Glomerular endothelial cell (primary cell): ENCODE measurements at places on chromosomes 11 and 22. TPM values are rescaled to one million over a fixed set of nuclear protein-coding genes. Genes with fewer than 3 reads are reported as not detected.

The HEPHL1 gene
- not detected in 2 replicates for total RNA-seq

GRCh38 chr11:49302360-49302759 is 94.0 kb upstream of the FOLH1 start:
- no peak for DNase-seq

- DNase-seq = no peak
These were observed 50.8 kb downstream of the SLC22A12 start for GRCh38 chr11:64641596-64642417.

DNA sequence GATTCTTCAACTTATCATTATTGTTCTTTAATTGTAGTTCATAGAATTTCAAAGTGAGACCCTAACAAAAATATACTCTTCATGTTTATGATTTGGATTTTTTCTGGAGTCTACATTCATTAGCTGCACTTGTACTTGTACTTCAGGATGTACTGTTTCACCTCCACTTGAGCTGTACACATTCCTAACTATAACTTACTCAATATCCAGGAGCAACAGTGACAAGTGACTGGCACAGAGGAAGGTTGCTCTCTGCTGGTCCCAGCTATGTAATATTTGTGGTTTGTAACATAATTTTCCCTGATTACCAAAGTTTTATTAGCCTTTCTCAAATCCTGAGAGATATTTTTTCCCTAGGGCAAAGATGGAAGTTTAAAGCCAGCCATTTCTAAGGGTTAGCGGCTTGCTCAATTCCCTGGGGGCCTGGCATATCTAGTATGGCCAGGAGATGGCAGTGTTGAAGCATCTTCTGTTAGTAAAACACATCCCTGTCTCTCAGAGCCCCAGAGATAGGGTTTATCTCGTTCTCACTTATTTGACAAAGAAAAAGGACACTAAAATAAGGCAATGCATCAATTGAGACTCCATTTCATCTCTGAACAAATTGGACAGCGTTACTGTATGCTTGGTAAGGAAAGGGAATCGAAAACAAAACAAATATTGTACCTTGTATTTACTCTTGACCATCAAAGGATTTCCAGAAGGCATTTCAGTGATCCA is 14.2 kb downstream of the OR52A5 start:
- peak; percentile 33 for DNase-seq

The APOA4 gene
- not detected in 2 replicates for total RNA-seq

The ZNF74 gene
- total RNA-seq = 9.6 and 13.8 TPM in 2 replicates

DNA sequence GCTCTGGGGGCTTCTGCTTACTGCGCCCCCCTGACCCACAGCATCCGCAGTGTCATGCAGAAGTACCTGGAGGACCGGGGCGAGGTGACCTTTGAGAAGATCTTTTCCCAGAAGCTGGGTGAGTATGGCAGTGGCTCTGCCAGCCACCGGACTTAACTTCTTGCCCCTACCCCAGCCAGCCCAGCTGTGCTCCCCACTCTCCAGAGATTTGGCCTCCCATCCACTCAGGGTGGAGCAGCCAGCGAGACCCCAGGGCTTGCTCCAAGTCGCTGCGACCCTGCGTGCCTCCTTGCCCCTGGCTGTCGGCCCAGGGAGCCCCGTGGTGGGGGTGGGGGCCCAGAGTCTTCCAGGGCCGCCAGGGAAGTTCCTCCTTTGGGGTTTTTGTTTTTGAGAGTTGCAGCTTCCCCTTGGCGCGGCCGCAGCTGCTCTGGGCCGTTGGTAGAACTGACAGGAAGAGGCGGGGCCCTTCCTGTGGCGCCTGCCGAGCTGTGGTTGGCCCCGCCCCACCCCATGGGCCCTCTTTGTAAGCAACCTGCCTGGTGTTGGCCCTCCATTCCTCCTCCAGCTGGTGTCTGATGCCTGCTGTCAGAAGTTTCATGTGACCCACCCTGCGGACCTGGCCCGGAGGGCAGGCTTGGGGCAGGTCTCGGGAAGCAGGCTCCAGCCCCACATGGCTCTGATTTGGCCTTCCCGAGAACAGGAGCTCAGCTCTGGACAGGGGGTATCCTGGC is 11.1 kb downstream of the GRK2 start:
- DNase-seq = no peak

GRCh38 chr11:73288192-73288872 is 16.2 kb downstream of the P2RY6 start:
- DNase-seq = no peak

The CASP5 gene
- total RNA-seq = not detected in 2 replicates

- DNase-seq = no peak
These were observed 232.5 kb upstream of the NCAM1 start for GRCh38 chr11:112728716-112729115.

The PRG3 gene
- total RNA-seq = not detected in 2 replicates

- DNase-seq = no peak
These were observed 26.1 kb downstream of the MOB2 start for GRCh38 chr11:1460396-1460985.

DNA sequence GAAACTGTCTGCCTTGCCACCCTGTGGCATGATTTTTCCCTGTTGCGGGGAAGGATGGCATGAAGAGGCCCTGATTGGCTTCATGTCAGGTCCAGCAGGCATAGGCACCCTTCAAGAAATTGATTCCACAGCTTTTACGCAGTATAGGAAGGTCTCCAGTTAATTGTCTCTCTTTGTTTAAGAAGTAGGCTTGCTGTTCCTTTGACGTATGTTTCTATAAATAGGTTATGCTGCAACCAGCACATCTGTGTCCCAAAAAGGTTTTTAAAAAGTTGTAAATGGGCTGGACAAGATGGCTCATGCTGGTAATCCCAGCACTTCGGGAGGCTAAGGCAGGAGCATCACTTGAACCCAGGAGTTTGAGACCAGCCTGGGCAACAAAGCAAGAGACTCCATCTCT is 62.6 kb downstream of the CD6 start:
- DNase-seq = no peak

The PANX3 gene
- not detected in 2 replicates for total RNA-seq

DNA sequence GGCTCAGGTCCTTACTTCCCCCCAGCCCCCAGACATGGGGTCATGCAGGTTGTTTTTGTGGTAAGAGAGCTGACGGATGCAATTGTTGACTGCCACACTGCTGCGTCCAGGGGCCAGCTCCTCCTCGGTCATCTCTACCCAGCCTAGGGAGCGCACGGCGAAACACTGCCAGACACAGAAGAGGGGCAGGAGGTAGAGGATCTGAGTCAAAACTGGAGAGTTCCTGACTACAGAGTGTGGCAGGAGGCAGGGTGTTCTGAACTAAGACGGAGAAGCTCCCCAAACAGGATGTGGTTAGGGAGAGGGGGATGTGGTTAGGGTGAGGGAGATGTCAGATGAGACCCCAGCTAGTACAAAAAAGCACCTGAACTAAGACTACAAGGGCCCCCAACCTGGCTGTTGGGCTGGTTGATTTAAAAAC is 12.3 kb downstream of the SMPD1 start:
- no peak for DNase-seq

GRCh38 chr22:35489239-35489638 is 51.4 kb upstream of the RASD2 start:
- no peak for DNase-seq

GRCh38 chr11:19241260-19242178 is 774 bp upstream of the E2F8 start:
- DNase-seq = no peak

The NUDT22 gene
- total RNA-seq = 50.7 and 53.5 TPM in 2 replicates

GRCh38 chr11:78788533-78788932 is 213.9 kb upstream of the NARS2 start:
- no peak for DNase-seq

GRCh38 chr11:76783294-76783895 is at the start of gene TSKU:
TSKU (plus strand) TSS chr11:76783356; CDS start chr11:76795617, 12,261 bp downstream.
- no peak for DNase-seq

DNA sequence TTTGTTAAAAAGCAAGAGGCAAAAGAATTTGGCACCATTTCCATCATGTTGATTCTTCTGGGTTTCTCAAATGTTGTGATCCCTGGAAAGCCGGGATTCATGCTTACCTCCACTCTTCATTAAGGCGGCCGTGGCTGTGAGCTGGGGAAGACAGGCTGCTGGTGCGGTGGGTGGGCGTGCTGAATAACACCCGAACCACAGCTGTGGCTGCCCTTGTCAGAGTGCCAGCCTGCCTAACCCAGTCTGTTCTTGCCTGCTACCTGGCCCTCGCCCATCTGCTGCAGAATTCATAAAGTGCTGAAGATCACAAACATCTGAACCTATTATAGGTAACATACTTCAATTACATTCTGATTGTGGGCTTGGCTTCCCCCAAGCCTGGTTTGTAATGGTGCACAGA is 95.8 kb upstream of the RCN1 start:
- no peak for DNase-seq

- DNase-seq = no peak
These were observed 10.8 kb downstream of the SRRD start for GRCh38 chr22:26494506-26494905.

The CASP4 gene
- total RNA-seq = 159 and 1,759 TPM in 2 replicates

The THRSP gene
- total RNA-seq = not detected in 2 replicates

GRCh38 chr11:75721852-75722668 is 4.4 kb downstream of the MOGAT2 start:
- no peak for DNase-seq

- no peak for DNase-seq
These were observed 108.9 kb upstream of the DDI1 start for GRCh38 chr11:103927535-103927934.

The C11orf87 gene
- 0.12 TPM in 1 of 2 replicates, not detected in the other for total RNA-seq

The IFITM10 gene
- 1.1 TPM in 1 of 2 replicates, not detected in the other for total RNA-seq

DNA sequence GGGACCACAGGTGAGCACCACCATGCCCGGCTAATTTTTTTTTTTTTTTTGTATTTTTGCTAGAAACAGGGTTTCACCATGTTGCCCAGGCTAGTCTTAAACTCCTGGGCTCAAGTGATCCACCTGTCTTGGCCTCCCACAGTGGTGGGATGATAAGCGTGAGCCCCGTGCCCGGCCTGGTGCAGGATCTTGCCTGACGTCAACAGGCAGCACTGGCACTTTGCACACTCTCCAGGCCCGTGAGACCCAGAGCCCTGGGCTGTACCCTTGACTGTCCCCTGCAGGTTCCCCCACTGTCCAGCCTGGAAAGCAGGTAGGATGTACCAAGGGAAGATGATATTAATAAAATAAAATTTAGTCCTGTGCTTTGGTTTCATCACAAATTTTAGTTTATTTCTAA is 29.1 kb upstream of the PANX2 start:
- no peak for DNase-seq

The ISX gene
- total RNA-seq = not detected in 2 replicates

- DNase-seq = no peak
These were observed 5.6 kb downstream of the STARD10 start for GRCh38 chr11:72788241-72788640.

GRCh38 chr22:23536821-23537345 is 43.2 kb downstream of the IGLL1 start:
- DNase-seq = no peak

The OPCML gene
- 0.19 and 0.58 TPM in 2 replicates for total RNA-seq

GRCh38 chr11:33772300-33772699 is 2.0 kb downstream of the FBXO3 start:
- DNase-seq = no peak

- no peak for DNase-seq
These were observed 109.3 kb downstream of the BRD1 start for GRCh38 chr22:49718396-49718795.

- DNase-seq = no peak
These were observed 1.5 kb downstream of the ZNF143 start for GRCh38 chr11:9462172-9462799.

DNA sequence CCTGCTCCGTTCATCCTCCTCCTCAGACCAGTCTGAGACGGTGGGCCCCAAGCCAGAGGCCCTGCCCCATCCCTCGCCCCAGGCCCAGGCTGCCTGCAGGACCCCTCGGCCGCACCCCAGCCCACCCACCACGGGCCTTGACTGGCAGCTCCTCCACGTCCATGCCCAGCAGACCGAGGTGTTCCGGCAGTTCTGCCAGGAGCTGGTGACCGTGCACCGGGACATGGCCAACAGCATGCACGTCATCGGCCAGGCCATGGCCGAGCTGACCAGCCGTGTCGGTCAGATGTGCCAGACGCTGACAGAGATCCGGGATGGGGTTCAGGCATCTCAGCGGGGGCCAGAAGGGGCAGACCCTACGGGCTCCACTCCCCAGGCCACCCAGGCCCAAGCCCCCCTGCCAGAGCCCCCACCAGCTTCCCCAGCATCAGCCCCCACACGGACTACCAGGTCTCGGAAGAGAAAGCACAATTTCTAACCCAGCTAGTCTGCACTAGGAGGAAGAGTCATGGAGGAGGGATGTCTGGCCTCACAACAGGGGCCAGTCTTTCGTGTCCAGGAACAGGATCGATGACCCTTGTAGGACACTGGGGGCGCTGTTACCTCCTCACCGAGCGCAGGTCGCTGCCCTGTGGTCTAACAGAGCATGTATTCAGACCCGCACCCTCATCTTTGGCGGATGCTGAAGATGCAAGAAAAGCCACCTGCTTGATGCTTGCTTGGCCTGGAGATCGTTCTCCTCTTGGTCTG is 66.3 kb downstream of the PRDM11 start:
- DNase-seq = no peak

- DNase-seq = no peak
These were observed 43.0 kb upstream of the KLHL35 start for GRCh38 chr11:75475767-75476650.

The RFPL2 gene
- not detected in 2 replicates for total RNA-seq

GRCh38 chr11:122186439-122187080 is 70.5 kb upstream of the BLID start:
- no peak for DNase-seq

GRCh38 chr11:108938604-108939003 is 273.7 kb downstream of the DDX10 start:
- no peak for DNase-seq
